ENCODE measurements at places on chromosomes 5 and 9.

GRCh38 chr9:114851306-114851705, 45.5 kb upstream of the TNFSF15 start:
- no peak for DNase-seq

GRCh38 chr5:115194676-115195075, 25.0 kb upstream of the TRIM36 start:
- DNase-seq: no peak

DNA sequence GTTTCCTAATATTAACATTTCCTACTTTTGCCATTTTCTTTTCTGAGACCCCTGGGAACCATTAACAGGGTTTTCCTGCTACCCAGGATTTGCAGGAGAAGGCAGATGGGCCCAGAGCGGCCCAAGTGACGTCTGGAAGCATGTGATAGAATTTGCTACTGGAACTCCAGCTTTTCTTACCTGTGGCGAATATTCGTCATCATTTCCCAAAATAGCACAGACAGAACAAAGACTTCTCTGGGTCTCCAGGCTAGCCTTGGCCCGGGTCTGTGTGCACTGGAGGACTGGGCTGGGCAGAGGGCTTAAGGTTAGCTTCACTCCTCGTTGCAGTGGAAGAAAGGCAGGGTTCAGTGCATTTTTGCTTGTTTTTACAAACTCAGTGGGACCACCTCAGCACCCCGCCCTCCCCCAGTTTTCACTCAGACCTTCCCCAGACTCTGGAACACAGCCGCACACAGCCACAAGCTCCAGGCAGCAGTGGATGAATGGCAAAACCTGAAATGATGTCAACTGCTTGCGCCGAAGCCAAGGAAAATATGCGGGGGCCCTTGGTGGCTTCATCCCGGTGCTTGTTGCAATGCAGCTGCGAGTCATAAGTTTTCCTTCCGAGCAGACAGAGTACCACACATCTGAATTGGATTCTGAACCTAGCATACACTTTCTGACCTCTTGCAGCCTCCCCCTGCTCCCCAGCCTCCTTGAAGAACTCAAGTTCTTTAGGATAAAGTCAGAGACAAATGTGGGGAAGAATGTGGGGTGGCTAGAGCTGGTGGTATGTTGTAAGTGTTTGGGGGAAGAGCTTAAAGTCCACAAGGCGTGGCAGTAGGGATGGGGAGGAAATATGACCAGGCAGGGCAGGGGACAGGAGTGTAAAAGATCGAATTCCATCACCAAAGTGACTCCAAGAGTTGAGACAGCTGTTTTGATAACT, 586.0 kb downstream of the CCDC171 start:
- no peak for DNase-seq

DNA sequence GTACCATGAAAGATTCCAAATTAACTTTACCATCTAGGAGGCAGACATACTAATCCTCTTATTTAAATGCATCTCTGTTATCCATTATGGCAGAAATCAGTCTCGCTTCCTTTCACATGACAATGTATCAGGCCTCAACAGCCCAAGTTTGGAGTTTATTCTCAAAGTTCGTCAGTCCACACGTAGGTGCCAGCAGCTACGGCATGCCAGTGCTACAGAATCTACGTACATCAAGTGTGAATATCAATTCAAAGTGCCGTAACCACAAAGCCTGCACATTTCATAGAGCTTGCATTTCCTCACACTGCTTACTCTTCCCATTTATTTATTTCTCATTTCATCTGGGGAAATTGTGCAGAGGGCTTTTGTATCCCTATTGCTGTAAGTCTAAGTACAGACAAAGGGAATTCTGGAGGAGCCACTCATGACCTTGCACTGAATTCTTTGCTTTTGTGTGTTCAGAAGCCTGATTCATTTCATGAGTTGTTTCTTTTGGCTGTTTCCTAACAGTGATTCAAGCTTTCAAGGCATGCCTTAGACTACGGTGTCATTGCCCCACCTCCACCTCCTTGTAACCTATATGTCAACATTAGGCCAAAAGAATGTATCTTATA, 10.0 kb downstream of the ENC1 start:
- DNase-seq: no peak

DNA sequence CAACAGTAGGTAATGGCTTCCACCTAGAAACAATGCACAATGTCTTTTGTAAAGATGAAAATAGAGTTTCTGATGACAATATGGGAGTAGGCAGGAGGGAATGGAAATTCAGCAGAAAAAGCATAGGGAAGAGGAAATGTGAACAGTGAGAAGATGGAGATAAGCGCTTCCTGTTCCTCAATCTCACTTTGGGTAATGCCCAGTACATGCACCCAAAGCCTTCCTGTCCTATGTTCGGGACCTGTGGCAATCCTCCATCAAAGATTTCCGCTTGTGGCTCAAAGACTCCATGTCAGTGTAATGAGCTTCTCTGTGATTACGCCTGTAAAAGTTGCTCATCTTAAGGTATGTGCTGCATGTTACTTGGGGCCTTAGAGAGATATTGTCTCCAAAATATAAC, 2.7 kb downstream of the UGT3A1 start:
- DNase-seq: no peak

DNA sequence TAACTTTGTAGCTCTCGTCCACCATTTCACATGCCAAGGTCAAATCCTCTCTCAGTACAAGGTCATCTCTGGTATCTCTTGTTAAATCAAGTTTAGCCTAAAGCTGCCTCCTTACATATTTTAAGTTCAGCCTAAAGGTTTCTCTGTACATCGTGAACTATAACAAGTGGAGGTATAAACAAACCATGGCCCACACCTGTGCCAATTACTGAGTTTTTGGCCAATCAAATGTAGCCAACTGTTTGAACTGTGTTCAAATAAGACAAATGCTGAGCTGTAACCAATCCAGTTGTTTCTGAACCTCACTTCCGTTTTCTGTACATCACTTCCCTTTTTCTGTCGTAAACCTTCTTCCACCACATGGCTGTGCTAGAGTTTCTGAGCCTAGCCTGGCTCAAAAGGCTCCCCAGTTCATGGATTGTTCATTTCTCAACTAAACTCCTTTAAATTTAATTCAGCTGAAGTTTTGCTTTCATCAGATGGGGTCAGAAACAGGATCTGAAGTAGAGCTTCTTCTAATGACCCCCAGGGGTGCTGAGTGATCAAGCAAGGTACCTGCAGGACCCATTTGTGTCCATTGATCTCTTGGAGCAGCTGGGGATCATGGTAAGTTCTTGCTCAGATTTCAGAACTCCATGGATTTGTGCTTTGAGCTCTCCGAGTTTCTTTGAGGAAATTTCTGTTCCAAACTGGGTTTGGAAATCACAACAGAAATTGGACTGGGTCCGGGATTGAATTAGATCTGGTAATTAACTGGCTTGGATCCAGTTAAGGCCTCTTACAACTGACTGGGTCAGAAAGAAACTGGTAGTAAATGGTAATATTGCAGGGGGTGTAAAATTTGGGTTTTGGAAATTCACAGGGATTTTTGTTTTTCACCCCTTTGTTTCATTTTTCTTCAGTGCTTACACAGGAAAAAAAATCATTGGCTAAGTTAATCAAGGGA, 11.0 kb upstream of the NANS start:
- DNase-seq: no peak

DNA sequence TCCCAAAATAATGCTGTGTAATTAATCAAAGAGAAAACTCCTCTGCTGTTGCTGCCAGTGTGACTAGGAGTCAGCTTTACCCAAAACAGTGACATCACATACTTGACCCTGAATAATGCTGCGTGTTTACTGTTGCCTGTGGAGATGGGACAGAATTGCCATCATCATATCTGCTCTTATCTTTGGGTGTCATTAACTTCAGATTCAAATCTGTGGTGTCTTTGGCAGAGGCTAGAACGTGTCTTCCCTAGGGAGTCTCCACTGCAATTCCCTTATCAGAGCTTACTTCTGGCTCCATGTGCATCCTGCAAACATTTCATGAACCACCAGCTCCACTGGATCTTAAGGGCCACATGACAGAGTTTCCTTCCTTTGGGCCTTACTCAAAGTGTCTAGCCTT, 88.9 kb upstream of the MRPS30 start:
- no peak for DNase-seq

- DNase-seq: no peak
Measured at GRCh38 chr9:2337131-2337530, 284.5 kb upstream of the VLDLR start.

DNA sequence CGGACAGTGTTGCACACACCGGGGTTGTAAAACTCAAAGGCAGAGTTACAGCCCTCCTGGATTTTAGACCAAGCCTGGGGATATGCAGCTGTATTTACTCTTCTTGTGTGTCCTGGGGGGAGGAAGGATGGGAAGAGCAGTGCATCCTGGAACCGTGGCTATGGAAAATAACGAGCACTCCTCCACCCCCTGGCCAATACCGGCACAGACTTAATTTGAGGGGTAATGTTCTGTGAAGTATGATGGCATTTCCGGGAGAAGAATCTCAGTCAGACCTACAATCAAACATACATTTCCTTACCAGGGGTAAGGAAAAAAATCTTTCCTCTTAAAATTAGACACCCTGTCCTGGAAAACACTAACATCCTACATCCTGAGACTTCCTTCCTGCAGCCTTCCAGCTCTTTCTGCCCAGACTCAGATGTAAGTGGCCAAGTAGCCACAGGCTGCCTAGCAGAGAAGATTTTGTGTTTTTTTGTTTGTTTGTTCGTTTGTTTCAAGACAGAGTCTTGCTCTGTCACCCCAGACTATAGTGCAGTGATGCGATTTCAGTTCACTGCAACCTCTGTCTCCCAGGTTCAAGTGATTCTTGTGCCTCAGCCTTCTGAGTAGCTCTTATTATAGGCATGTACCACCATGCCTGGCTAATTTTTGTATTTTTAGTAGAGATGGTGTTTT, 11.0 kb upstream of the ERMP1 start:
- DNase-seq: no peak

GRCh38 chr9:27377147-27377807, 80.3 kb upstream of the EQTN start:
- DNase-seq: no peak

- no peak for DNase-seq
Measured at GRCh38 chr9:26262421-26263107, 584.3 kb upstream of the TUSC1 start.

DNA sequence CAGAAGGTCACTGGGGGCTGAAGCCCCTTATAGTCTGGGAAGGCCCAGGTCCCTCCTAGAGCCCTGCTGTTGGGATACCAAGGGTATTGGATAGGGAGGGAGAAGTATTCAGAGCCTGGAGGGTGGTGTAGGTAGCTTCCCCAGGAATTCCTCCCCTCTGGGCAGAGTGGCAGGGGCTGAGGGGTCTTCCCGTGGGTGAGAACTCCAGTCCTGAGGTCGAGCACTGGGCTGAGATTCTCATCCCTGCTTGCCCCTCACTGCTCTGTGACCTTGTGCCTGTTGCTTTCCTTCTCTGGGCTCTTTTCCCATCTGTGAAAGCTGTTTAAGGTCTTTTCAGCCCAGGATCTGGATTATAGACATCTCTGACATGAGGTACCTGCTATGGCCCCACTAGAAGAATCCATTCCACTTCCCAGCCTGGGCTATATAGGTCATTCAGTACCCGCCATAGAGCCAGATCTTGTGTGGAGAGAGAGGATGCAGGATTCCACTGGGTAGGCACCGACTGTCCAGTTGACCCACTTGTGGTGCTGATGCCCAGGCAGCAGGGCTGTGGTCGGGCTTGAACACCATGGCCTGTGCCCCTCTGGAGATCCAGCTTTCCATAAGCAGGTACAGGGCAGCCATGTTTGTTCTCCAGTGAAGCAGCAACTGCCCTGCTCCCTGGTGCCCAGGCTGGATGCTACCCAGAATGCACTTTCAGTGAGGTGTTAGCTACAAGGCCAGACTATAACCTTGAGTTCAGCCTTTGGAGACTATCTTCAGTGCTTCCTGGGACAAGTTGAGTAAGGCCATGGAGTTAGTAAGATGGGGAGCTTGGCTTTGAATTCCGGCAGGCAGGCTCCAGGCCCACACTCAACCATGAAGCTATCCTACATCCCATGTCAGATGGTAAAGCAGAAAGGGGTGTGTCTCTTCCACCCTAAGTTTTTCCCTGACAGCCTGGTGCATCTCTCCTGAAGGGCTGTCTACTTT, 60.1 kb downstream of the AMBP start:
- DNase-seq: no peak

DNA sequence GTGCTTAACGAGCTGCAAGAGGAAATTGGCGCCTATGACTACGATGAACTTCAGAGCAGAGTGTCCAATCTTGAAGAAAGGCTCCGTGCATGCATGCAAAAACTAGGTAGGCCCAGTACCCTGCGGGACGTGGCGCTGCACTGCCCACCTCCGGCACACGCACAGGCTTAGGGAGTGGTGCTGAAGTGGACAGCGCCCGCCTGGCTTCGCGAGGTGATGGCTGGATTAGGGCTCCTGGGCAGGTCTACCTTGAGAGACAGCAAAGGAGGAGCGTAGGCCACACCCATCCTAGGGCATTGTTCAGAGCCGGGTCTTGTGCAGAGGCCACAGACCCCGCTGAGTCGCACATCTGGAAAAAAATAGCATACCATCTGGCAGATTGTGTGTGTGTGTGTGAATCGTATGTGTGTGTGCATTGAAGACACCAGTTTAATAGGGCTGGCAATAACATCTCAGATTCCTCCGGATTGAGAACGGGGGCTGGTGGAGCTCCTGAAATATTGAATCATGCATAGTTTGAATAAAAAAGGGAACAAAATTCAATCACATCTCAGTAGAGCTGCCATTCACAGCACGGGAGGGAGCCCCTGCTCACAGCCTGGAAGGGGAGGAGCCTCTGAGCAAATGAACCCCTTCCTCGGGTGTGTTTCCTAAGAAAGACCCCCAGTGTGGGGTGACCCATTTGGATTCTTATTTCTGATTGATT, 11.1 kb downstream of the OLFM1 start:
- DNase-seq: no peak

DNA sequence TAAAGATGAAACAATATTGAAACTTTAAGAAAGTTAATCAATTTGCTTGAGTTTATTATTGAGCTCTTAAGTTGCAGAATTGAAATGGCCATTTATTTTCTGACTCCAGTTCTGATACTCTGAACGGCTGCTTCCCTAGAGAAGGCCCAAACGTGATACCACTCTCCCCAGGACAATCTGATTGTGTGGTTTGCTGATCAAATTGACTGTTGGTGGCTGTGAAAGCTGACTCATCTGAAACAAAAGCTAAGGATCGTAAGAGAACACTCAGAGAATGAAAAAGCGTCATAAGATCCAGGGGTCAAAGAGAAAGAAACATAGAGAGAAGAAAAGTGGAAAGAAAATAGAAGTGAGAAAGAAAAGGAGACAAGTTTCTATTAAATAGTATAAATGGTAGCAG, 147.2 kb downstream of the IZUMO3 start:
- DNase-seq: no peak

GRCh38 chr5:154893381-154893780, 35.0 kb downstream of the CNOT8 start:
- no peak for DNase-seq

DNA sequence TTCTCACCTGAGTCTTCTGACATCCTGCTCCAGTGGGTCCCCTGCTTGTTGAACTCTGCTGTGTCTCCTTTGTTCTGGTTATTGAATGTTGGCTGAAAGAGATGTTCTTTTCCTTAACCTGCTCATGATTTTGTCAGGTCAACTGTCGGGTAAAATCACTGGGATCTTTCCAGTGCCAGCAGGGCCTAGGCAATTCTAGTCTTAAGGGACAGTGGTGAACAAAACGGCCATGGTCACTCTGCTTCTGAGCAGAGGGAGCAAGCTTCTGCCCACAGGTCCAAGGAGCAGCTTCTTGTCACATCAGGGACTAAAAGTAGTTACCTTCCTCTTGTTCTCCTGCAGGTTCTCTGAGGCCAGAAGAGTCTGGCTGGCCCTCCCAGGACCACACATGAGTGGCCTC, 65.6 kb downstream of the SEC61B start:
- DNase-seq: no peak
